Astrocyte of the spinal cord (primary cell): ENCODE measurements at places on chromosomes 13 and 19.

DNA sequence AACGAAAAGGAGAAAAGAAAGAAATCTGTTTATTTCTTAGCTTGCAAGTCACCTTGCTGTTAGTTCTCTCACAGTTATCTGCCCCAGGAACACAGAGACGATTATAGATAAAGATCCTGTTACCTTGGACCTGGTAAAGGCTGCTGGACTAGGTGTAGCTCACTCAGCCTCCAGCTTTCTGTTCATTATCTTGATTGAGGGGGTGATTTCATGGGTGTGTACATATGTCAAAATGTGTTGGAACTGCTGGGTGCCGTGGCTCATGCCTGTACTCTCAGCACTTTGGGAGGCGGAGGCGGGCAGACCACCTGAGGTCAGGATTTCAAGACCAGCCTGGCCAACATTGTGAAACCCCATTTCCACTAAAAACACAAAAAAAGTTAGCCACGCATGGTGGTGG, 27.9 kb downstream of the CERS4 start:
- no peak for DNase-seq

- peak; percentile 97 for DNase-seq
Measured at GRCh38 chr19:610801-611480, 21.3 kb downstream of the HCN2 start.

- DNase-seq, result no peak
Measured at GRCh38 chr13:76440568-76440967, 445.6 kb downstream of the KCTD12 start.

GRCh38 chr13:35165205-35165604, 223.1 kb downstream of the NBEA start:
- no peak for DNase-seq

DNA sequence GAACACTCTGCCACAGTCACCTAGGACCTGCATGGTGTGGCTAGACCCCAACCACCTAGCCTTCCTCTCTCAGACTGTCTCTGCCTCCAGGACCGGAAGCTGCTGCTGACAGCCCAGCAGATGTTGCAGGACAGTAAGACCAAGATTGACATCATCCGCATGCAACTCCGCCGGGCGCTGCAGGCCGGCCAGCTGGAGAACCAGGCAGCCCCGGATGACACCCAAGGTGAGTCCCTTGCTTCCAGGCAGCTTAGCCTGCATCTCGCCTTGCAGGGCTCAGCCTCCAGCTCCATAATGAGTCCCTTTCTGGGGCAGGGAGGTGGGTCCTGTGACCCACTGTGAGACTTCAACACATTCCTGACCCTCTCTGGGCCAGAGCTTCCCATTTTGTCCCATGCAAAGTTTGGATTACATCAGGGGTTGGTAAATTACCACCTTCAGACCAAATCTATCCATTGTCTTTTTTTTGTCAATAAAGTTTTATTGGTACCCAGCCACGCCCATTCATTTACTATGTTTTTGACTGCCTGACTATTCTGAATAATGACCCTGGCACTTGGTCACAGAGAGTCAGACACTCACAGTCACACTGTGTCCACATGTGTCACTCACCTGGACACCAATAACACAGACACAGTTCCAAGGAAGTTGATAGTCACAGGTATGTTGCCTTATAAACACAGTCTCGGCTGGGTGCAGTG, 13.4 kb downstream of the PKN1 start:
- no peak for DNase-seq

DNA sequence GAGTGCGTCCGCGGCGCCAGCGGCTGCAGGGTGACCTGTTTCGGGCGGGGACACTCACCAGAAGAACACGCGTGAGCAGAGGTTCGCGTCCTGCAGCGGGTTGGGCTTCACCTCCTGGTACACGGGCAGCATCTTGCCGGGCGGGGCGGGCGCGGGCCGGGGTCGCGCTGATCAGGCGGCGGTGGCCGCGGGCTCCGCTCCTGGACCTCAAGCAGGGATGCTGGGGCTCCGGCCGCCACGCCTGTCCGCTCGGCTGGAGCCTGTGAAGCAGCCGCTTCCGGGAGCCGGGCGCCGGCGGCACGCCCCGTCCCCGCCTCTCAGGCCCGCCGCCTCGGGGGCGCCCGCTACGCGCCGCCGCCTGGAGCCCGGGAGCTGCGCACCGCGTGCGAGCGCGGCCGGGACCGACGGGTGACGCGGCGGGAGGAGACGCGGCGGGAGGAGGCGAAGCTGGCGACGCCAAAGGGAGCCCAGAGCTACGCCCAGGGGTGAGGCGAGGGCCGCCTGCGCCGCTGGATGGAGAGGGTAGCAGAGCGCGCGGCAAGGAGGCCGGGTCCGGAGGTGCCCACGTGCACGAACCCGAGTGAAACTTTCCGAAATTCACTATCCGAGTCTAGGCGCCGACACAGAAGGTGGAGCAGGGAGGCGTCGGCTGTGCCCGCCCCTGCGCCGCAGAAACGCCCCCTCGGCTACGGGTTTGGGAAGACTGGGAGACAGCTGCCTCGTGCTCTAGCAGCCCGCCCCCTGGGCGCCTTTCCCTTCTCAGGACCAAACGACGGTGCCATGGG, at the start of gene ABCC4:
Gene ABCC4 (minus strand): TSS at position 269 of the 785 bp plus-strand sequence. CDS start 137 bp downstream, at position 132.
- peak; percentile 68 for DNase-seq

DNA sequence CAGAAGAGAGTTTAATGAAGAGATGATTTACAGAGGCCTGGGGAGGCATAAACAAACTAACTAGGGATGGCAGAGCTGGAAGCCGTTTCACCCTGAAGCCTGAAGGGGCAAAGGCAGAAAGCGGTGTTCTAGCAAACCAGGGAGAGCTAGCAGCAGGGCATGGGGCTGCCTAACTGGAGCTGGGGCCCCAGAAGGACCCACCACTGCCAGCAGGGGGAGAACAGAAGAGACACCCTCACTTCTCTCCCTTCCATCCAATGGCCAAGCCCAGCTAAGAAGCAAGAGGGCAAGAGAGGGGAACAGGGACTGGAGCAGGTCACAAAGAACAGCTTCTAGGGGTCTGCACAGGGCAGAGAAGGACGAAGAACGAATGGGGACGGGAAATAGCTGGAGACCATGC, 195.5 kb downstream of the KATNAL1 start:
- no peak for DNase-seq

DNA sequence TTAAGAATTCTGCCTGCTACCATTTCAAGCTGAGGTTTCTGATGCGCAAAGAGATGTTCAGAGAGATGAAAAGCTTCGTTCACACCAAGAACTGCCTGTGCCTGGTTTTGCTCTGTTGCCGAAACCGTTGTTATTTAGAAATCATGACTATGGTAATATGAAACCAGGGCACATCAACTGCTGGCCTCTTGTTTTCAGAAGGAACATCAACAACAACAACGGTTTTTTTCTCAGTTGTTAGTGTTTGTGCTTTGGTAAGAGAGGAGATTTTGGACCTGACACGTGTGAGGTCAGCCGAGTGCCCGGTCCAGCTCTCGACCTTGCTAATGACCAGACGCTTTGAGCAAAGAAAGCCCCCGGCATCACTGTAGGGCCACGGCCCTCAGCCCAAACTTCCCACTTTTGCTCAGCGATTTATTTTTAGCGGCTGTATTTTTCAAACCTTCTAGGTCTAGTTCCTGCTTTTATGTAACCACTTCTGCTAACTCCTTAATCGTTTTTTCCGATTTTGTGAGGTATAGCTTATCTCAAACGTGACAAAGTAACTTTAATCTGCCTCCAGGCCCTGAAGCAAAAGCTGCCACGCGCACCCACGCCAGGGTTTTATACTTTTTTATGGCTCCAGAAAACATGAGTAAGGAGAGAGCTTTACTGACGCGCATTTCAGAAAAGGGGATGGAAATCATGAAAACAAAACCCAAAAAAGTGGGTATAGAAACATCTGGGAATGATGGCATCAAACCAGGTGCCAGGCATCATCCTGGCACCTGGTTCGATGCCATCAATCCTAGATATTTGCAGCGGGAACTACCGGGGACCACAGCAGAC, 42.0 kb downstream of the KLF2 start:
- DNase-seq, result no peak

DNA sequence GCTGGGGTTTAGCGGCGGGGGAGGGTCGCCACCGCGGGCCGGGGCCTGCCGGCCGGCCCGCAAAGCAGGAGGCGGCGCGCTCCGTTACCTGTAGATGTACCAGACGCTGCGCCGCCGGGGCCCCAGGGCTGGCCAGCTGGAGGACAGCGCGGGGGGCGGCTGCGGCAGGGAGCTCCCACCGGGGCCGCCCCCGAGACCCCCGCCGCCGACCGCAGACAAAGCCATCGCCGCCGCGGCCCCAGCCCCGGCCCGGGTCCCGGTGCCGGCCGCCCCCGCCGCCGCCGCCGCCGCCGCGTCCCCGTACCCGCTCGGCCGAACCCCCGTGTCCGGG, 24.8 kb downstream of the SHANK1 start:
- no peak for DNase-seq

- DNase-seq, result no peak
Measured at GRCh38 chr19:5250127-5250659, 90.4 kb downstream of the PTPRS start.

- DNase-seq, result no peak
Measured at GRCh38 chr19:53492153-53492552, 24.6 kb downstream of the ZNF813 start.

DNA sequence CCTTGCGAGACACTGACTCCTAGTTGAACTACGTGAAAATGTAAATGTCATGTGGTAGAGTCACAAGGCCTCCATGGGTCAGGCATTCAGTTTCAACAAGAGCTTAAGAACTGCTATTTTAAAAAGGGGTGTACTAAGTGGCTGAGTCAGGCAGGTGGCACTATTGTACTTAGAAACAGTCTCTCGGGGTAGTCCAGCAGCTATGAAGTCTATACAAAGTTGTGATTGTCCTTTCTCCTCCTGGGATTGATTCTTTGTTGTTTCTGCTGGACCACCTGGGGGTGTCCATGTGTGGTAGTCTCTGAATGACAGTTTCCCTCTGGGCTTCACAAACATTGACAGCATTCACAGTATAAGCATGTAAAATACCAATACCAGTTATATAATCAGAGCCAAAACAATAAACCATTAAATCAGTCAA, 33.0 kb downstream of the UGGT2 start:
- DNase-seq, result peak; percentile 79

- peak; percentile 86 for DNase-seq
Measured at GRCh38 chr13:73765651-73766384, 368.4 kb downstream of the KLF12 start.

GRCh38 chr19:35205733-35206323, 22.7 kb downstream of the FAM187B start:
- no peak for DNase-seq

GRCh38 chr13:99985241-99985874, 3.8 kb downstream of the ZIC2 start:
- no peak for DNase-seq

DNA sequence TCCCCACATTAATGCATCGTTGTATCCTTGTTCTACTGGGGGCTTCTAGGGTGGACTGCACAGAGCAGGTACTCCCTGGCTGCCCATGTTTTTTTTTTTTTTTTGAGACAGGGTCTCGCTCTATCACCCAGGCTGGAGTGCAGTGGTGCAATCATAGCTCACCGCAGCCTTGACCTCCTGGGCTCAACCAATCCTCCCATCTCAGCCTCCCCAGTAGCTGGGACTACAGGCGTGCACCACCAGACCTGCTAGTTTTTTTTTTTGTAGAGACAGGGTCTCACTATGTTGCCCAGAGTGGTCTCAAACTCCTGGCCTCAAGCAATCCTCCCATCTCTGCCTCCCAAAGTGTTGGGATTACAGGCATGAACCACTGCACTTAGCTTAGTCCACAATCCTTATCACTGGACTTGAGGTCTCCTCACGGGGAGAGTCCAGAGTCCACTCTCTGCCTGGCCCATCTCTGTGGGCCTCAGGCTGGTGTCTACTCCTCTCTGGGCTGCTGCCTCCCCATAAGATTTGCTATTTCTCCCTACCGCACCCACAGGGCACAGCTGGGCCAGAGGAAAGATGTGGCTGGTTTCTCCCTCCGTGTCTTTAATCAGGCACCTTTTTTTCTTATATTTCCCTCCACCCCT, 50.4 kb upstream of the CYP4F8 start:
- no peak for DNase-seq

DNA sequence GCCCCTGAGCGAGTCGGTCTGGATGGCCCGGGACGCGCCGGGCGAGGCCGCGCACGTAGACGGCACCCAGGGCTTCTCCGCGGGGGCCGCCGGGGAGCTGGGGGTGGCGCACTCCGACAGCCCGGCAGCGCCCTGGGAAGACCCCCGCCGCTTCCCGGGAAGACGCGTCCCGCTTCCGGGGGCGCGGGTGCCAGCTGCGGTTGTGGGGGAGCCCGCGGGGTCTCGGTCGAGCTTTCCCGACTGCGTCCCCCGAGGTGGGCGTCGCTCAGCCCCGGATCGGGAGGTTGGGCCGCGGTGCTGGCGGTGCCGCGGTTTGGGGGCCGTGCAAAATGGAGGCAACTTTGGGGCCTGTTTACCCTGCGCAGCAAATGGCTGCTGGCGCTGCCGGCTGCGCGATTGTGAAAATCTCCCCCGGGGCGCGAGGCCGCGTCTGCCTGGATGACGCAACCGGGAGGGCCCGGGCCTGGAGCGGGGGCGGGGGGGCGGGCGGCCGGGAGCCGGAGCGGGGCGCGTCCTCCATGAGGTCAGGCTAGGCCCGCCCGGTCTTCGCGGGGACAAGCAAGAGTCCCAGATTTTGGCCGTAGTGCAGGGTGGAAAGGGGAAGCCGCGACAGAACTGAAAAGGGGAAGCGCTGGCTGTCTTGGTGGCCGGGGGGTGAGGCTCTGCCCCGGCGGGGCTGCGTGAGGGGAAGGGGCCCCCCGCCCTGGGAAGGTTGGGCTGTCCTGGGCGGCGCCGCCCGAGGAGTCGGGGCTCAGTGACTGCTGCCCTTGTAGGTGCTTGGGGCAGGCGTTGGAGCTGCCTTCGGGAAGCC, 11.3 kb downstream of the PEAK3 start:
- peak; percentile 89 for DNase-seq

GRCh38 chr13:113605461-113605860, 20.9 kb downstream of the TFDP1 start:
- no peak for DNase-seq

- peak; percentile 58 for DNase-seq
Measured at GRCh38 chr13:44879452-44880058, 109.7 kb downstream of the NUFIP1 start.

DNA sequence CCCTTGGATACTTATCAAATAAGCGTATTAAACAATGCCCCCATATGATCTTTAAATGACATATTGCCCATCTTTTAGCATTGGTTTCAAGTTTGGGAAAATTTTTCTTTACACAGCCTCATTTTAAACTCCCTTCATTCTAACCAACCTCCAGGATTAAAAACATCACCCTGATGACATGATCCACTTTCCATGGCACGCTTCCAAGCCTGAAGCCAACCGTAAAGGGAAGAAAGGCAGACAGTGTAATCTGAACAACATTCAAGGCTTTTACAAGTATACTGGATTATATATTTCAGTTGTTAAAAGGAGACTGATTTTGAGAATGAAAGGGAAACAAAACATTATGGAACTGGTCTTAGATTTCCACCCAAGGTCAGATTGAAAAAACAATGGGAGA, 1721.9 kb downstream of the OLFM4 start:
- DNase-seq, result no peak

GRCh38 chr19:50878851-50879250, 5.6 kb downstream of the KLK2 start:
- DNase-seq, result no peak
